ENCODE measurements at places on chromosomes 13 and 19.

GRCh38 chr19:58046856-58047255, 12.2 kb upstream of the ZNF135 start:
- DNase-seq = no peak
- no peaks in the 10 kb centered on the region for H3K36me3 ChIP-seq
- H3K27me3 ChIP-seq = no peaks in the 10 kb centered on the region
- H3K4me3 ChIP-seq = no peak overlapping the region
- no peak overlapping the region for H3K27ac ChIP-seq

- DNase-seq = no peak
- no peak overlapping the region for H3K4me3 ChIP-seq
- no peaks in the 10 kb centered on the region for H3K27me3 ChIP-seq
- H3K36me3 ChIP-seq = peaks cover 12% of the 10 kb centered on the region
- H3K4me1 ChIP-seq = no peaks in the 10 kb centered on the region
- no peak overlapping the region for H3K27ac ChIP-seq
Observed at GRCh38 chr13:24280720-24281119, 28.7 kb upstream of the C1QTNF9 start.

DNA sequence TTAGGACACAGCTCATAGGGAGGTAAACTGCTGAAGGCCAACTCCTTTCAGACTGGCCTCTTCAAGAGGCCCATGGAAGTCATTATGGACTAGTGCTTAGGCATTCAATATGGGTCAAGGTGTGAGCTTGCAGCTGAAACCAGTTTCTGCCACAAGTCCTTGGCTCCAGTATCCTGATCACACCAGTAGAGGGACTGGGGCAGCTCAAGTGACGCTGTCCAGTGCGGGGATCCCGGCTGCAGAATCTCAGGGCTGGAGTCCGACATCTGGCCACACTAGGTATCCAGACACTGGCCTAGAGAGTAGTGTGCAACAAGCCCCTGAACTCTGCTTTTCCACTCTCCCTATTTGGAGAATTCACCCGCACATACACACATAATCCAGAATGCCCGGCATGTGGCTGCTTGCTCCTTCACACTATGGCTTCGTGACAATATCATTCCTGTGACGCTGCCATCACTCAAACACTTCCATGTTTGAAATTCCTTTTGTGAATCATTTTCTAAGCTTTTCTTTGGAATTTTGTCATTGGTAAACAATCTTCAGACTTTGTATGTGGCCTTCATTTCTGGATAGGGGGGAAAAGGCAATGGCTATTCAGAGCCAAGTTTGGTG, 425.1 kb downstream of the EFNB2 start:
- H3K27me3 ChIP-seq = no peaks in the 10 kb centered on the region
- H3K36me3 ChIP-seq = no peaks in the 10 kb centered on the region
- H3K4me1 ChIP-seq = no peaks in the 10 kb centered on the region

- peaks cover 7% of the 10 kb centered on the region for H3K36me3 ChIP-seq
- peaks cover 16% of the 10 kb centered on the region for H3K4me1 ChIP-seq
- no peak overlapping the region for H3K27ac ChIP-seq
- no peaks in the 10 kb centered on the region for H3K27me3 ChIP-seq
Observed at GRCh38 chr19:54439174-54439851, 9.7 kb upstream of the LENG8 start.

DNA sequence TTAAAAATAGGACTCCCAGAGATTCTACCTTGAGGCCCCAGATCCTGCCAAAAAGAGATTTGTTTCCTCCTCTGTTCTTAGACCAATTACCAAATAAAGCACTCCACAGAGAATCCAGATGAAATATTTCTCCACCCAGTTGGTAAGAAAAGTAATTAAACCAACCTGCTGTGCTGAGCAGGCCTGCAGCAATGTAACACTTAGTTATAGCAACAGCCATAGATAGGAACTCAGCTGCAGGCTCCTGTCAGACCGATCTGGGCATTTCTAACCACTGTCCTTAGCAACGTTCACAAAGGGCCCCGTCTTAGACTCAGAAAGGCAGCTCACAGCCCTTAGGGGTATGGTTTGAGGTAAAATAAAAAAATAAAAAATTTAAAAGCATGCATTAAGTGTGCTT, 271.1 kb downstream of the KCNRG start:
- H3K4me3 ChIP-seq = no peak overlapping the region
- no peaks in the 10 kb centered on the region for H3K27me3 ChIP-seq
- H3K4me1 ChIP-seq = no peaks in the 10 kb centered on the region
